ENCODE measurements at places on chromosomes 7 and 10. TPM values are rescaled to one million over a fixed set of nuclear protein-coding genes. Genes with fewer than 3 reads are reported as not detected.

DNA sequence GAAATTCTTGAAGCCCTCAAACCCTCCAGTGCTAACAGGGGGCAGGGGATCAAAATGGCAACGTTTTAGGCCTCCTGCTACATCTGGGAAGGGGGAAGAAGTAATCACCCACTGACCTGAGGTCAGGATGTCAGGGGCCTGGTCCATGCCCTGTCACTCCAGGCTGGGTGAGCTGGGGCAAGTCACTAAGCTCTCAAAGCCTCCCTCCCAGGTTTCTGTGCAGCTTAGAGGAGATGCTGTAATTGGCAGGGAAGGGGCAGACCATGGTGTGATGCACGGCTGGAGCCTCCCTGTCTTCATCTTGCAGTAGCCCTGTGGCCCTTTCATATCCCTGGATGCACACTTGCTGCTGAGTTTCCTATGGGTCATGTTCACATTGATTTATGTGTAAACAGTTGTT, 27.2 kb downstream of the LEP start:
- DNase-seq, result no peak

GRCh38 chr7:80584778-80585177, 53.7 kb upstream of the CD36 start:
- DNase-seq, result no peak

Gene CABCOCO1
- total RNA-seq, result not detected

GRCh38 chr7:4163565-4164203, 518.4 kb upstream of the FOXK1 start:
- no peak for DNase-seq

- no peak for DNase-seq
Observed at GRCh38 chr7:159192013-159192412, 47.3 kb upstream of the VIPR2 start.

GRCh38 chr7:109259151-109259550, 689.5 kb downstream of the DNAJB9 start:
- DNase-seq, result no peak

GRCh38 chr10:97780841-97781617, 9.2 kb upstream of the SFRP5 start:
- DNase-seq, result no peak

Gene FKBP6
- total RNA-seq, result not detected

- no peak for DNase-seq
Observed at GRCh38 chr10:37403776-37404175, 278.4 kb downstream of the ANKRD30A start.

DNA sequence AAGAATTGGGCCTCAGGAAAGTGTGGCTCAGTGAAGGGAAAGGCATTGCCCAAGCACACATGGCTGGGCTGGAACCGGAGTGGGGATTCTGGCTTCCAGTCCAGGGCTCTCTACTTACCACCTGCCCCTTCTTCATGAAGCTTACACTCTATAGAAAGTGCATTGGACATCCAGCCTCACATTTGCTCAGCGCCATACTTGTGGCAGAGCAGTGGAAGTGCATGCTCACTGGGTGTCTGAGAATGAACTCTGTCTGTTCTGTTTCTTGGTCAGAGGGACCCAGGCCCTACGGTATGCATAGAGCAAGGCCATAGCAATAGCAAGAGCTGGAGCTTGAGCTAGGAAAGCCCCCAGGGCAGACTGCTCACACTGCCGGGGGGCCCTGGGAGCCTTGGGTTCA, 1253.5 kb downstream of the TYW1 start:
- no peak for DNase-seq

- DNase-seq, result no peak
Observed at GRCh38 chr10:105017116-105017515, 376.0 kb downstream of the SORCS3 start.

GRCh38 chr7:151168003-151168786, 701 bp upstream of the GBX1 start:
- DNase-seq, result peak; percentile 19

All from naive thymus-derived CD8-positive, alpha-beta T cell (primary cell).